Lung (tissue), 17 donors: ENCODE measurements at places on chromosomes 6 and 20. TPM values are rescaled to one million over a fixed set of nuclear protein-coding genes. Genes with fewer than 3 reads are reported as not detected.

MATN4 gene
- total RNA-seq: 0.49 TPM

ROS1 gene
- total RNA-seq: 73.7 TPM

KIF13A gene
- 46.2 TPM for total RNA-seq

RBM12 gene
- 75.0 TPM for total RNA-seq

MAP3K4 gene
- 48.9 TPM for total RNA-seq

GRCh38 chr20:2984956-2985661, 58.3 kb upstream of the GNRH2 start:
- no peak for DNase-seq

DNA sequence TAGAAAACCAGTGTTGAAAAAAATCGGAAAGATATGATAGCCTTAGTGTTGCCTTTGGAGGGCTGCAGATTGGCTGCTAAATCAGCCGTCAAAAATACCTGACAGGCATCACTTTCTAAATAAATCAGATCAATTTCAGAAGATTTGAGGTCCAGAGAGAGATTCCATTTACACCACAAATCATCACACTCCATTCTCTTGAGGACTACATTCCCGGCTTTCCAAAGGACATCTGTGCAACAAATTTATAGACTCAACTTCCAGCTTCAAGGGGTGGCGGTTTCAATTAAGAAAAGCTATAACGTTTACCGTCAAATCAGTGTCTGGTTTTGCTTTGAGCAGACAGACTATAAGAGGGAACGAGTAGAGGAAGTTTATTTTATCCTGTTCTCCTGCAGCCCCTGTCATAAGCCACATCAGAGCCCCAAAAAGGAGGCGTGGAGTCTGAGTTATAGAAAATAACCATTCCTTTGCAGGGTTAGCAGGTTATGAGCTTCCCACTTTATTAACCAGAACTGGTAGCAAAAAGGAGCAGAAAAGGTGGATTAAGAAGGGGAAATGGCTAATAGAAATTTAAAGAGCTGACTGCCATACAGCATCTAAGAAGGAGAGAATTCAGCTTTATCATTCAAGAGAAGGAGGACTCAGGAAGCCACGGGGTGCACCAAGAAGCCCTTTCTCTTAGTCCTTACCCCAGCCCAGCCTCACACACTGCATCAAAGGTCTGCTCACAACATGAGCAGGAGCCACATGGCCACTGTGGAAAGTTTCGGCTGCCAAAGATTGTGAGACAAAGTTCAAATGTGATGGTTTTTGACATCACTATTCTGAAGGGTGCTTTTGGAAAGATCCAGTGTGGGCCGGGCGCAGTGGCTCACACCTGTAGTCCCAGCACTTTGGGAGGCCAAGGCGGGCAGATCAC, 12.9 kb upstream of the UQCC2 start:
- no peak for DNase-seq

- DNase-seq: no peak
Measured at GRCh38 chr6:74577619-74578018, 628.2 kb downstream of the COL12A1 start.

DNA sequence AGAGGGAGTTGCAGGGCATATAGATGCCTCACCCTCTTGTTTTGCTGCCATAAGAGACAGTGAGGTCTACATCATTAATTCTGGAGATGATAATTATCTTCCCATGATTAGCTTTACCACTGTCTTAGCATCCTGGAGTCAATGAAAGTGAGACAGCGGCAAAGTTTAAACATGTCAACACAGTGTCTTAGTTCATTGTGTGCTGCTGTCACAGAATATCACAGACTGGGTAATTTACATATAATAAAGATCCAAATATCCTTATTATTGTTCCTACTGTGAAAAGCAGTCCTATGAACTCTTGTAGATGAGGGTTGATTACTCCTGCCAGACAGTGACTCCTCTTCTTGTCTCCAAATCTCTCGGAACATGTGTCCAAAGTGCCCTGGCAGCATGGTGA, 658.6 kb upstream of the ADGRB3 start:
- DNase-seq: no peak

- DNase-seq: no peak
Measured at GRCh38 chr20:58622671-58623578, 28.2 kb upstream of the STX16 start.

GRCh38 chr6:15880262-15880973, 217.6 kb upstream of the DTNBP1 start:
- DNase-seq: no peak

GRCh38 chr6:111600588-111601445, 4.9 kb downstream of the TRAF3IP2 start:
- DNase-seq: no peak

DNA sequence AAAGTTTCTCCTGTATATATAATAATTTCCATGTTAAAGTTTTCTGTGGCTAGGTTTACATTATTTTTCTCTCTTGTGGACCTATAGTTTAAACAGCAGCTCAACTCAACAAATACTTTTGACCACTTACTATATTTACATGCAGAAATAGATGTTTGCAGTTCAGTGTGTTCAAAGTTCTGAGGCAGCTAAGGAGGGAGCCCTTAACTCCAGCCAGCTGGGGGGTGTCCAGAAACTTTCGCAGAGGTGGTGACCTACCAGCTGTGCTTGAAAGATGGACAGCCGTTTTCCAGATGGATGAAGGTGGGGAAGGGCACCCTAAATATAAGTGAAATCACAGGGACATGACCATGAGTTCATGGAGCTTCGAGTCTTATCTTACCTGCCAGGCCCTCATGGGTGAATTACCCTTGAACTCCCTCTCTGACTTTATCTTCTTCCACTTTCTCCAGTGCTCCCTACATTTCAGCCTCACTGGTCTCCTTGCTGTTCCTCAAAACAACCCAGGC, 33.4 kb downstream of the DHX35 start:
- no peak for DNase-seq

DNA sequence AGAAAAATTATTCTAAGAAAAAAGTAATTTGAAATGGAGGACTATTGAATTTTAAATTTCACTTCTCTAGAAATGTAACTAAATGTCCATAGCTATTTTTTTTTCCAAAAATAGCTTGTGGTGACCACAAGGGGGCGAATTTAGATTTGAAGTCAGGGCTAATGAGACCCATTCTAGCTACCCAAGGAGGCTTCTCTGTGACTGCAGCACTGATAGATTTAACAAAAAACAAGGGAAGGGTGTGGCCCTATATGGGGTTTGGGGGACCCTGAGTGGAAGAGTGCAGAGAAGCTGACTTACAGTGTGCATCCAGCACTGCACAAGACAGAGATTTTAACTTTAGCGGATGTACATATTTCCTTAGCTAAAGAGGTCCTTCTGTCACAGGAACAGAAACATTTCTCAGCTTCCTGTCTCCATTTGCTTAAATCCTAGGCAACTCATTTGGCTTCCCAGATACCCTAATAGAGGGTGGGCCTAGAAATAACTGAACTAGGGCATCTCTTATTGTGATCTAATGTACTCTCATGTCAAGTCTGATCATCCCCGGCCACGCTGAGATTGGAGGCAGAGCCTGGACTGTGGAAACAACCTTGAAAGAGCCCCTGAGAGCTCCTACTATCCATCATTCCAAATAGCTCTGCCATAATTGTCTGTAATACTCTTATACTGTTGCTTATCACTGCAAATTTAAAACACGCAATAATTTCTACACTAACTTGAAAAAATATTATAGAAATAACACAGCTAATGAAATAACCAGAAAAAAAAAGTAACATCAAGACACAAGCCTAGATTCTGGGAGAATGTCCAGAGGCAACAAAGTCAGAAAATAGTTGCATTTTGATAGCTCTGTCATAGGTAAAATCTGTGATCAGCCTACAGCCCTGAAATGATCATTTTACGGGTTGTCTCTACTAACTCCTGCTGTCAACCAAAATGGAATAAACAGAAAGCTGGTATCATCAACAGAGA, 93.6 kb downstream of the SNAP91 start:
- DNase-seq: peak; percentile 14

GRCh38 chr20:8073024-8073832, 53.7 kb upstream of the TMX4 start:
- no peak for DNase-seq
